ENCODE measurements at places on chromosomes 1 and 21.

DNA sequence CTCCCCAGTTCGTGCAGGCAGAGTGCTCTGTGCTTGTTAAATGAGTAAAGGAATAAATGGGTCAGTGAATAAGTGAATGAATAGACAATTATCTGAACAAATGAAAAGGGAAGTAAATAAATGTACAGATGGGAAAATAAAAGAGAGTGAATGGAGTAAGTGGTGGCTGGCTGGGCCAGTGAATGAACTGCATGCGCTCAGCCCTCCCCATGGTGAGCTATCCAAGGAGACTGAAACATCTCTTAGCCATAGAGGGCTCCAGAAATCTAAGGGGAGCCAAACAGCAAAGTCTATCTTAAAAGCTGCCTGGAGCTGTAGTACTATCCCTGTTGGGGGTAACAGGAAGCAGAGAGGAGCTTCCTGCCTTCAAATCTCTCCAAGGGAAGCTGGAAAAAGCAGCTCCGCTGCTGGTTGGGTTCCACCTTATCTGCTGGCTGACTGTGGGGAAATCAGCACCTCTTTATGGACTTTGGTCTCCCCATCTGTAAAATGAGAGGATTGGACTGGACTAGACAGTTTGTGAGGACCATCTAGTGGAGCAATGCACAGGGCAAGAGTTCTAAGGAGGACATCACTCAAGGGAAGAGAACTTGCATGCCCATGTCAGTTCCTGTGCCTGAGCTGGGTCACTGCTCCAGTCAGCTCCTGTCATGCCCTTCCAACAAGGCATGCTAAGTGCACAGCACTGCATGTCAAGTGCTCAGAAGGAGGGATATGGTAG is 77.9 kb downstream of the TRABD2B start:
- no peak for DNase-seq

DNA sequence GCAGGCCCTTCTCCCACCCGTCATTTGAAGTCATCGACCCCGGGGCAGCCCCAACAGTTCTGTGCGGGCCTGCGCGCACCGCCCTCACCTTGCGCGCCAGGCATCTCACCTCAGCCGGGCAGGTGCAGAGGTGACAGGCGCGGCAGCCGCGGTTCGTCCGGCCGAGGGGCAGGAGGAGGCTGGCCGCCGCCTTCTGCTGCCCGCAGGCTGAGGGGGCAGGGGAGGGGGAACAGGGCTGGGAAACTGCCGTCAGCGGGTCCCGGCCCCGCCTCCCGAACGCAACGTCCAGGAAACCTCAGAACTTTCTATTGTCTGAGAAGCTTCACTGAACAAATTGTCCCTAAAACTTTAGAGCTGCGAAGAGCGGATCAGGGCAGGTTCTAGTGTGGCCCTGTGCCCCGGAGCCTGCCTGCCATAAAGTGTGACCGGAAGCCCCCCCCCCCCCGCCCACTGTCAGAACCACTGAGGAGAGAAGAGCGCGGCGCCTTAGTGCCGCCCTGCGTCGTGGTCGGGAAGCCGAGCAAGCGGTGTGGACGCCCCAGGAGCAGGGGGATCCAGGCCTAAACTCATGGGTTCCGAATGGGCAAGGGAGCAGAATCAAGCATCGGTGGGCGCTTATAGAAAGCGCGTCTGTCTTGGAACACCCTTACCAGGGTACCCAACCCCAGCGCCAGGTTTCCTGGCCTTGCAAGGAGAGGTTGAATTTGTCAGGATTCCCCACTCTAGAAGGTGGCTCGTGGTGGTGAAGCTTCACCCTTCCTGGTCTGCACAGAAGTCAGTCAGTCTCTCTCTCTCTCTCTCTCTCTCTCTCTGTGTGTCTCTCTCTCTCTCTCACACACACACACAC is 13.3 kb upstream of the TBX15 start:
- no peak for DNase-seq

DNA sequence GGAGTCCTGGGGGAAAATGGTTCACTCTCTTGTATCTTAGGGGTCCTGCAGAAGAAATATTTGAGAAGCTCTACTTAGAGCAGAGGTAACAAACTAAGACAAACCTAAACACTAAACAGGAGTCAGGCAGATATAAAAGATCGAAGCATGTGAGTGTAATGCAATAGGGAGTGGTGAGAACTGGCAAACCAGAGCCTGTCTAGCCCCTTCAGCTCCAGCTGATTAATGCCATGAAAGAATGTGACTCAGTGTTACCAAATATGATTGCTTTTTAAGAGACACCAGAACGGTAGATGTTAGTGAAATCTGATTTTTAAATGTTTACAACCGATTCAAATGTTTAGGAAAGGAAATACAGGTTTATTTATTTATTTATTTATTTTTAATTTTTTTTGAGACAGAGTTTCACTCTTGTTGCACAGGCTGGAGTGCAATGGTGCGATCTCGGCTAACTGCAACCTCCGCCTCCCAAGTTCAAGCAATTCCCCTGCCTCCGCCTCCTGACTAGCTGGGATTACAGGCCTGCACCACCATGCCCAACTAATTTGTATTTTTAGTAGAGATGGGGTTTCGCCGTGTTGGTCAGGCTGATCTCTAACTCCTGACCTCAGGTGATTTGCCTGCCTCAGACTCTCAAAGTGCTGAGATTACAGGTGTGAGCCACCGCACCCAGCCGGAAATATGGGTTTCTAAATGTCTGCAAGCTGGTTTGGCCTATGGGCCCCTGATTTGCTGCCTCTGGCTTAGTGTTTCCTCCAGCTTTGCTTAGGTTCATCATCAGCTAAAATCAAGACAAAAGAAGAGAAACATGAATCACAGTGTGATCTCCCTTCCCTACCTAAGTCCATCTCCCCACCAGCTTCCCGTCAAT is 12.2 kb downstream of the TXNIP start:
- DNase-seq, result no peak

- DNase-seq, result no peak
Measured at GRCh38 chr21:20649231-20649630, 349.0 kb upstream of the NCAM2 start.

DNA sequence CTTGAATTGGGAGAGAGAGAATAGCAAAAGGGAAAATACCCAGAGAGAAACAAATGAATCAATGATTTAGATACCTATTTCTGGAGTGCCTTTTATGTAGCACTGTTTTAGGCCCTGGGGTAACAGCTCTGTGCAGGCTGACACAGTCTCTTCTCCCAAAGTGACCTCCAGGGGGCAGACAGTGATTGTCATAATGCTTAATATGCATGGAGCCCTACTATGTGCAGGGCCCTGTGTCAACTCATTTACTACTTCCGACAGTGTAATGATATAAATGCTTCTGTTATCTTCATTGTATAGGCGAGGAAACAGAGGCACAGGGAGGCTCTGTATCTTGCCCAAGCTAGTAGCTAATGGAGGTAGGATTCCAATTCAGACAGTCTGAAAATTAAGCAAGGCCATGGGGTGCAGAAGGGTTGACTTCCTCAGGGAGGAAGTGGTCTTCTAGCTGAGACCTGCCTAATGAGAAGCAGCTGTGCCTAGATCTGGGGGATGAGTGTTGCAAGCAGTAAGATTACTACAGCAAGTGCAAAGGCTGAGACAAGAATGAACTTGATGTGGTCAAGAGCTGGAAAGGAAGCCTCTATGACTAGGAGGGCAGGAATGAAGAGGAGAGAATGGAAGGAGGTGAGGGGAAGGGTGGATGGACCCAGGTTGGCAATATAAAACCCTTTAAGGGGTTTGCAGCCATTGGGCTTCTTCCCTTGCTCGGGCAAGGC is 16.2 kb upstream of the SERINC2 start:
- no peak for DNase-seq

All from activated T-cell treated with anti-CD3 and anti-CD28 coated beads, Interleukin-2, amount 50 U/mL, for 24 hours (primary cell).